ENCODE measurements at places on chromosomes 7 and 10. TPM values are rescaled to one million over a fixed set of nuclear protein-coding genes. Genes with fewer than 3 reads are reported as not detected.

The SNCG gene
- 7.5 TPM for total RNA-seq

The HYAL4 gene
- total RNA-seq, result not detected

The PAX2 gene
- total RNA-seq, result not detected

DNA sequence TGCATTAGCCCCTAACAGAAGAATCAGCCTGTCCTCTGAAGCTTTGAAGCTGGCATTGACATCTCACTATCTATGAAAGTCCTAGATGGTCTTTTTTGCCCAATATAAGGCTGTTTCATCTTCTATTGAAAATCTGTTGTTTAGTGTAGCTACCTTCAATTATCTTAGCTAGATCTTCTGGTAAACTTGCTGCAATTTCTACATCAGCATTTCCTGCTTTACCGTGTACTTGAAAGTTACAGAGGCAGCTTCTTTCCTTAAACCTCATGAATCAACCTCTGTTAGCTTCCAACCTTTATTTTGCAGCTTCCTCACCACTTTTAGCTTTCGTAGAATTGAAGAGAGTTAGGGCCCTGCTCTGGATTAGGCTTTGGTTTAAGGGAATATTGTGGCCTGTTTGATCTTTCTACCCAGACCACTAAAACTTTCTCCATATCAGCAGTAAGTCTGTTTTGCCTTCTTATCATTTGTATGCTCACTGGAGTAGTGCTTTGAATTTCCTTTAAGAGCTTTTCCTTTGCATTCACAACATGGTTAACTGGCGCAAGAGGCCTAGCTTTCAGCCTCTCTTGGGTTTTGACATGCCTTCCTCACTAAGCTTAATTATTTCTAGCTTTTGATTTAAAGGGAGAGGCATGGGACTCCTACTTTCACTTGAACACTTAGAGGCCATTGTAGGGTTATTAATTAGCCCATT is 32.5 kb downstream of the ARID5B start:
- DNase-seq, result no peak

DNA sequence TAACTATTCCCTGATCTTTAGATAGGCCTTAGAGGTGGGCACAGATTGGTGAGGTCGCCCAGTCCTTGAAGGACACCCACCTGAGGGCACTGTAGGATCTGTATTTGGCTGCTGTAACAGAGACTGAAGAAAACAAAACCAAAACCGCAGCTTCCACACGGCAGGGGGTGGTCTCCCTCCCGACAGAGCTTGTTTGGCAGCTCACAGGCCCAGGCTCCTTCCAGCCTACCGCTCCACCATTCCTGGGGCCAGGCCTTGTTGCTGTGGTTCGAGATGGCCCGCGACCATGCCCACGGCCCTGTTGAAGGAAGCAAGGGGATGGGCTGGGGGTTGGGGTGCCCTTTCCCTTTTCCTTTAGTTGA is 30.4 kb downstream of the ZNF783 start:
- no peak for DNase-seq

DNA sequence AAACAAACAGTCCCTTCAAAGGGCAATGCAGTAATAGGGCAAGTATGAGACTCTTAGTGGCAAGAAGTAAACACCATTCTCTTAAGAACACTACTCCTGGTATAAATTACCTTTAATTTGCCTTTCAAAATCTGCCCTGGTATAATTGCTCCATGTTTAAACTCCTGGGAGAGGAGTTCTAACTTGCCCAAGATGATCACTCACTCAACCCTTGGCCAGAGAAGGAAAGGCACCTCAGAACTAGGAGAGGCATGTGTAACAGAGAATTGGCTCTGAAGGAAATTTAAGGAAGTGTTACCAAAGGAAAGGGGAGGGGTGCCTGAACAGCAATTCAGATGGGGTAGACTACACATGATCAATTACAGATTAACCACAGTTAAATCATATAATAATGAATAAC is 1173.6 kb upstream of the SORCS1 start:
- no peak for DNase-seq

DNA sequence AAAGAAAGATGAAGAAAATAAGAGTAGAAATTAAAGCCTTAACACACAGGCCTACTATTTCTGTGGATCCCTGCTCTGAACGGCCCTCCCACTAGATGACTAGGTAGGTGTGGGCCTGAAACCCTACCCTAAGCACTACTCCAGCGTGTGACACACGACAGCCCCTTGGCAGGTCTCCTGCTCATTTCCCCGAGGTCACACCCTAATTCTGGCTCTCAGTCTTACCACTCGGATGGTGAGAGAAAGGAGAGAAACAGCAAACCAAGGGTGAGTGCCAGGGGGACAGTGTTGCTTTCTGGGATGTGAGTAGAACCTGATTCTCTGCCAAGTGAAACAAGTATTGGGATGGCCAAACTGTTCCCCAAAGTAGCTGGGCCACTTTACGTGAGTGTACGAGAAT is 12.1 kb downstream of the GALNTL5 start:
- DNase-seq, result no peak

- DNase-seq, result no peak
Measured at GRCh38 chr10:14836208-14836607, 1.6 kb downstream of the CDNF start.

GRCh38 chr7:29019387-29019786 is 61.3 kb upstream of the TRIL start:
- DNase-seq, result no peak

DNA sequence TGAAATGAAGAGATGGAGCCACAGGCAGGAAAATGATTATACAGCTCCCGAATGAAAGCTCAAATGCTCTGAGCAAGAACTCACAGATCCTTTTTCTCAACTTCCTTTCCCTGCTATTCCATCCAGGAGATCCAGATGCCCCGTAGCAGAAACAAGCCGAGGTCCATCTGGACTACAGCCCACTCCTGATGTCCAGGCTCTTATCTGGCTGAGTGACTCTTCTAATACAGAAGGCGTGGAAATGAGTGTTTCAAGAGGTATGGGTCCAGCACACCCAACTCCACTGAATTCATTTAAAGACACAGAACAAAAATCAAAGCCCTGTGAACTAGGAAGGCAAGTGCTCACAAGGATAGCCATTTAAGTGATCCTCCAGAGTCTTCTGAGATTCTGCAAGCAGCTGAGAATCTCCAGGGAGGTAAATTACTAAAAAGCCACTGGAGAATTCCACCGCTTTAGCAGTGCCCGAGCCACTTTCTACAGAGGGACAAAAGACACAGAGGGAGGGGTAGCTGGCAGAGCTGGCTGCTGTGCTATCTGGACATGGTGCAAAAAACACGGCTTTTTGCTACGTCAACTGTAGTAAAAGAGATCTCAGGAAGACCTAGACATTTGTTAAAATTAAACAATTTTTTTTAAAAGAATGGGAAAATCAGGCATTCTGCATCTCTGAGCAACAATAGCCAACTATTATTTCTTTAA is 24.5 kb downstream of the FAM171A1 start:
- DNase-seq, result no peak

DNA sequence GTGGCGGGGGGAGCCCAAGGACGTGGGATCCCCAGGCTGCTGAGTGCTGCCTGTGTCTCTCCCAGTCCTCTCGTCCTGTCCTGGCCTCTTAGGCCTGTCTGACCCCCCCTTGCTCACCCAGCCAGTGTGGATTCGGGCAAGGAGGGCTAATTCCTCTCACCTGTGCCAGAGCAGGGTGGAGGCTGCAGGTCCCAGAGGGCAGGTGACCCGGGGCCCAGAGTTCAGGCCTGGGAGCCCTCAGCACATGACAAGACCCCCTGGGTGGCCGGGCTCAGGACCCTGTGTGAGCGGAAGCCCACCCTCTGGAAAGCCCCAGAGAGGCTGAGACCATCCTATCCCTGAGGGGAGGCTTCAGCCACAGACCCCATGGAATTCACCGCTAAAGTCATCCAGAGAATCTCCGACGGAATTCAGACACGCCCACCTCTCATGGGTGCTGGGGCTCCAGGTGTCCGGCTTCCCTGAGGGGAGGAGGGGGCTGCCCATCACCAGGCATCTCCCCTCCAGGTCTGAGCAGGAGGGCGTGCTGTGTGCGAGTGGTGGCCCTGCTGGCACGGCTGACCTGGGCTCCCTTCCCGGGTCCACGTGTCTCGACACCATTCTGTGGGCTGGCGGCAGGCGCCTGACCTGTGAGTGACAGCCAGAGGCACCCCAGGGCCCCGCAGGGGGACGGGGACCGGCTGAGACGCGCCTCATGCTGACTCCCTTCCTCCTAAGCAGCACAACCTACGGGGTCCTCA is 5.0 kb downstream of the KNDC1 start:
- DNase-seq, result no peak

DNA sequence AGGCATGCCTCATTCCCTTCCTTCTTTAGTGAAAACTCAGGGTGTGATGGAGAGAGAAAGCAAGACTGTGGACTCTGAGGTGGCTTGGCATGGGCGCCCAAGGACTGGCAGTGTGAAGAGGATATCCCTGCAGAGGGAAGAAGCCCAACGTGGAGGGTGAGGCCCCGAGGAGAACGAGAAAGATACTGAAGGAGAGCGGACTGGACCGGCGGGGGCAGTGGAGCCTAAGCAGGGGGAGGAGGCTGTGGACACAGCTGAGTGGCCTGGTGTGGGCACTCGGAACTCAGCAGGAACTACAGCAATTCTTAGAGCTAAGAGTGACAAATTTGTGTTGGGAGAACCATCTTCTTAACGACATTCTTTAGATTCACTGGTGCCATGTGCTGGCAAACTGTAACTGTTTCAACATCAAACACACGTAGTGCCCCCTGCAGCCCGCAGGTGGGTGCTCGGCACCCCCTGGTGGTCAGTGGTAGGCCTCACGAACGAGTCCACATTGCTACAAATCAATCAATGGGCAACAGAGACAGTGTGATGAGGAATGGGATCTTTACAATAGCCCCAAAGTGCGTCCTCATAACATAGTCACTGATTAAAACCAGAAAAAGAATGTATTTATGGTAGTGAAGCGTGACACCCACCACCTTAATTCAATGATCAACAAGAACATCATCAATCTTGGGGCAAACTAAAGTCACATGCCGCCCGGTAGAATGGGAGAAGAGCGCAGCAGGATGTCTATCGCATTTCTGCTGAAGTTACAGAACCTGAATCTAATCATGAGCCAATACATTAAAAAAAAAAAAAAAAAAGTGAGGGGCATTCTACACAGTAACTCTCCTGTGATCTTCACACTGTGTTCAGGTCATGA is 2.0 kb upstream of the SFTPA1 start:
- DNase-seq, result peak; percentile 26

GRCh38 chr7:29953726-29954347 is 35.8 kb downstream of the SCRN1 start:
- no peak for DNase-seq
